ENCODE measurements at places on chromosomes 7 and 10.

DNA sequence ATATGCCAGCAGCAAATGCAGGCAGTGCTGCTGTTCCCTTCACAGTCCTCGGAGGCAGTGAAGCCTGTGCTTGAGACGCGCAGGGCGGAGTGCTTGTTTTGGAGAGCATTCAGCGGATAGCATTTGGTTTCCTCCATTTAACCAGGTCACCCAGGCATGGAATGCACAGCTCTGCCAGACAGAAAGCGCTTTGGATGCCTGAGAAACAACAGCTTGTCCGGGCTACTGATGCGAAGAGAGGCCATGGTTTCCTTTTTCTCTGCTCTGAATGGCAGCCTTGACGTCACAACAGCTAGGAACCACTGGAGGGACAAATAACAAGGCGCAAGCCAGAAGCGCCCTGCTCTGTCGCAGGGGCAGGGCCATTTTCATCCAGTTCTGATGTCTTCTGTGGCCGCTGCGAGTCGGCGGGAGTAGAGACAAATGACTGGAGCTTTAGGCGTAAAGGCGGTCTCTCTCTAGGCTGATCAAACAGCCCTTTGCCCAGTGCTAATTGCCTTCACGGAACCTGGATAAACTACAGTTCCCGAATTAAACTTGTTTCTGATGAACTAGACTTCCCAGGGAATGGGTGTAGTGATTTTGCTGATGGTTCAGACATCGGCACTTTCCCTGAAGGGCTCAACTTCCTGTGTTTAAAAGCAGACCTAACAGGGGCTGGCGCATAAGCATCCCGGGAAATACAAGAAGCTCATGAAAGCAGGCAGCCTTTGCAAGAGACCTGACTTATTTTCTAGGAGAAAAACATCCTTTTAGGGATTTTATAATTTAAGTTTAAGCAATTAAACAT is 187.6 kb upstream of the KLF14 start:
- H3K27ac ChIP-seq, result no peak overlapping the region
- no peak overlapping the region for H3K4me3 ChIP-seq
- H3K27me3 ChIP-seq, result peaks cover 25% of the 10 kb centered on the region
- no peak for DNase-seq

DNA sequence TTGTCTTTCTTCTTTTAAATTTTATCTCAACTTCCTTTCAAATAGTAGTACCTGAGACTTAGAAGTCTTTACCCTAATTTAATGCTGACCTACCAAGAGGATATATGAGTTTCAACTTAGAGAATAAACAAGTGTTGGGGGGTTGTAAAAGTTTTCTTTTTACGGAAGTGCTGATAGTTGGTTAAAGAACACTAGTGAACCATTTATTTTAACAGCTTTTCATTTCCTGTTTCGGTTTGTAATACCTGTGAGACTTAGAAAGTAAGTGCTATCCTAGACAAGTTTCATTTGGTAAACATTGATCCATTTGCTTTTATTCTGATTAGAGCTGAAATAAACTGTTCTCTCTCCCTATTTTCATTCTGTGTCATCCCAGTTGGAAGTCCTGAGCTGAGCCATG is 683.1 kb upstream of the SORCS1 start:
- H3K27ac ChIP-seq, result no peak overlapping the region
- H3K27me3 ChIP-seq, result no peaks in the 10 kb centered on the region
- DNase-seq, result no peak
- H3K36me3 ChIP-seq, result no peaks in the 10 kb centered on the region
- no peaks in the 10 kb centered on the region for H3K4me1 ChIP-seq

DNA sequence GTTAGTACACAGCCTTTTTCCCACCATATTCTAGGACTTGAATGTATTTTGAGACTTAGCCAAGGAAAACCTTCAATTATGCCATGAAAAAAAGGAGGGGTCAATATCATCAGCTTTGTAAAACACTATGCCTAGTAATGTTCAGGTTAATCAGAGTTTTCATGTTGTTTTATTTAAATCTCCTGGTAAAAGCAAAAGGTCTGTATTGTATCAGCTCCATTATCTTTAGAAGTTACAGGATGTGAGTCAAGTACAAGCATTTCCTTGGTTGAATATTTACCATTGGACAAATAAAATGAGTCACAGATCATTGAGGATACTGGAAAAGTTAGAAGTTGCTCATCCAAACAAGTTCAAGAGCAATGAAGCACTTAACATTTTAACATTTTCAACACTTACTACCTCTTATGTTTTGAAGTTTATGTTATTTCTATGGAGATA is 89.9 kb upstream of the CAPZA2 start:
- no peak for DNase-seq
- no peak overlapping the region for H3K4me3 ChIP-seq
- no peak overlapping the region for H3K27ac ChIP-seq
- H3K36me3 ChIP-seq, result no peaks in the 10 kb centered on the region
- no peaks in the 10 kb centered on the region for H3K4me1 ChIP-seq

GRCh38 chr7:46855851-46856250 is 726.1 kb downstream of the TNS3 start:
- no peaks in the 10 kb centered on the region for H3K36me3 ChIP-seq
- no peak overlapping the region for H3K4me3 ChIP-seq
- DNase-seq, result no peak
- H3K27me3 ChIP-seq, result peaks cover 3% of the 10 kb centered on the region
- H3K4me1 ChIP-seq, result no peaks in the 10 kb centered on the region

DNA sequence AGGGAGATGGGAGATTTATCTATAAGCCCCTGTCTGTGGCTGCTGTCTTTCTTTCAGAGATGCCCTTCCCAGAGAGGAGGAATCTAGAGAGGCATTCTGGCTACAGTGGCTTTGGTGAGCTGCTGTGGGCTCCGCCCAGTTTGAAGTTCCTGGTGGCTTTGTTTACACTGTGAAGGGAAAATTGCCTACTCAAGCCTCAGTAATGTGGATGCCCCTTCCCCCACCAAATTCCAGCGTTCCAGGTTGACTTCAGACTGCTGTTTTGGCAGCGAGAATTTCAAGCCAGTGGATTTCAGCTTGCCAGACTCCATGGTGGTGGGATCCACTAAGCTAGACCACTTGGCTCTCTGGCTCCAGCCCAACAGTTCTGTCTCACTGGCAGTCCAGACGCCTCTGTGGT is 951.6 kb downstream of the CCSER2 start:
- no peaks in the 10 kb centered on the region for H3K36me3 ChIP-seq
- DNase-seq, result no peak
- H3K4me3 ChIP-seq, result no peak overlapping the region
- H3K27me3 ChIP-seq, result no peaks in the 10 kb centered on the region
- H3K27ac ChIP-seq, result no peak overlapping the region

- no peaks in the 10 kb centered on the region for H3K27me3 ChIP-seq
- H3K4me1 ChIP-seq, result no peaks in the 10 kb centered on the region
- no peak overlapping the region for H3K27ac ChIP-seq
Observed at GRCh38 chr10:111107846-111108245, 31.0 kb downstream of the ADRA2A start.

- no peak overlapping the region for H3K4me3 ChIP-seq
- no peak overlapping the region for H3K27ac ChIP-seq
- peaks cover 4% of the 10 kb centered on the region for H3K36me3 ChIP-seq
- H3K27me3 ChIP-seq, result no peaks in the 10 kb centered on the region
Observed at GRCh38 chr10:122988501-122988900, 8.3 kb downstream of the PSTK start.

GRCh38 chr10:118542745-118543144 is 52.7 kb downstream of the PRLHR start:
- DNase-seq, result no peak
- no peaks in the 10 kb centered on the region for H3K4me1 ChIP-seq
- H3K27me3 ChIP-seq, result peaks cover 7% of the 10 kb centered on the region
- H3K27ac ChIP-seq, result no peak overlapping the region

- H3K4me1 ChIP-seq, result no peaks in the 10 kb centered on the region
- no peak overlapping the region for H3K27ac ChIP-seq
- no peaks in the 10 kb centered on the region for H3K36me3 ChIP-seq
- H3K4me3 ChIP-seq, result no peak overlapping the region
Observed at GRCh38 chr7:32273297-32273696, 203.1 kb upstream of the PDE1C start.

DNA sequence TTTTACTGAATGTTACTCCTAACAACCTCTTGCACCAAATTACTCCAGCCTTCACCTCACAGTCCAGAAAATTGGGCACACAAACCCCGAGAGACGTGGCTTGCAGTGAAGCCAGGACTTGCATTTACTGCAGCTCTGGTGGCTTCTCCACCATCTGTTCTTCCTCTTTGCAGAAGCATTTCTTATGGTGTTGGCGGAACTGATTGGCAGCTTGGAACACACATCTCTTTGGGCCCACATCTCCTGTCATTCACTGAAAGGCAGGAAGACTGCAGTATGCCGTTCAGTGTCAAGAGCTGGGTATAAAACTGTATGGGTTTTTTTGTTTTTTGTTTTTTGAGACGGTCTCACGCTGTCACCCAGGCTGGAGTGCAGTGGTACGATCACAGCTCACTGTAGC is 38.3 kb upstream of the PRKAR1B start:
- H3K36me3 ChIP-seq, result peaks cover 5% of the 10 kb centered on the region
- H3K27ac ChIP-seq, result no peak overlapping the region
- no peak overlapping the region for H3K4me3 ChIP-seq
- H3K4me1 ChIP-seq, result peaks cover 4% of the 10 kb centered on the region
- no peaks in the 10 kb centered on the region for H3K27me3 ChIP-seq
- DNase-seq, result no peak

- H3K27me3 ChIP-seq, result no peaks in the 10 kb centered on the region
- no peak for DNase-seq
- H3K4me3 ChIP-seq, result no peak overlapping the region
- no peaks in the 10 kb centered on the region for H3K36me3 ChIP-seq
- H3K27ac ChIP-seq, result no peak overlapping the region
- no peaks in the 10 kb centered on the region for H3K4me1 ChIP-seq
Observed at GRCh38 chr10:130762491-130762890, 549.0 kb downstream of the TCERG1L start.

DNA sequence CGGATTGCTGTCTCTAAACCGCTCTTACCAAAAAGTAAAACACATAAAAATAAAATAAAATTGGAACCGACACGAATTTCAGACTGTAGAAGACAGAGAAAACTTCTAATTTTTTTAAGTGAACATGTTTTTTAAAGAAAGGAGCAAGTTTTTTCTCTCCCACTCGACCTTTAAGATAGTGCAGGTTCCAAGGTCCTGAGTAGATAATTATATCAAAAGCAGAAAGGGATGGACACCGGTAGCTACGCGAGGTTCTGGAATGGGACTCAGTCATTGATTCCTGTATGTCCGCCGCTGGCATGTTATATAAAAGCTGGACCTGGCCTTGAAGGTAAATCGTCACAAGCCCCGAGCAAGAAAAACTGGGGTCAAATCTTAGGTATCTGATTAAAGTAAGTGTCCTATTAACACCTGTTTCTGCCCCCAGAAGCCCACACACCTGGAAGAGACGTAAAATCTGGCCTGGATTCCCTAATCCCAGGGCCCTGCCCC is 462 bp upstream of the CISD1 start:
- peak overlapping the region; percentile 97 for H3K27ac ChIP-seq
- H3K4me3 ChIP-seq, result peak overlapping the region; percentile 98
- peaks cover 21% of the 10 kb centered on the region for H3K27me3 ChIP-seq
- H3K4me1 ChIP-seq, result peaks cover 41% of the 10 kb centered on the region
- no peak for DNase-seq

- DNase-seq, result no peak
- peaks cover 4% of the 10 kb centered on the region for H3K27me3 ChIP-seq
- H3K36me3 ChIP-seq, result no peaks in the 10 kb centered on the region
- H3K27ac ChIP-seq, result no peak overlapping the region
- no peaks in the 10 kb centered on the region for H3K4me1 ChIP-seq
- H3K4me3 ChIP-seq, result no peak overlapping the region
Observed at GRCh38 chr10:114687459-114687858, 29.4 kb upstream of the ABLIM1 start.

DNA sequence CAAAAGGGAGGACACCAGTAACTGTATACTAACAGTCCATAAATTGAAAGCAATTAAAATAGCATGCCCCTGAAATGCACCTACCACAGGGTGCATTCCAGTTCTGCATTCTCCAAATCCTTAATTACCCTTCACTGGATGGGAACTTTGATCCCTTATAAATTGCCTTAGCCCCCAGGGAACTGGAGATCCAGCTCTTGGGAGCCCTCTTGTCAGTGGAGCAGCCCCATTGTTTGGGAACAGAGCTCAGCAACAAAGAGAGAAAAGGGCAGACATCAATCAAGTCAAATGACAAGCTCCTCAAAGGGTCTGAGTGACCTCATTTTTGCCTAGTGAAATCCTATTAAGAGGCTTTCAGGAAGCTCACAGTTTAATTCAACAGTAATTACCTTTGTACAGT is 472.6 kb downstream of the XPNPEP1 start:
- H3K27ac ChIP-seq, result no peak overlapping the region
- no peaks in the 10 kb centered on the region for H3K4me1 ChIP-seq
- no peak overlapping the region for H3K4me3 ChIP-seq
- DNase-seq, result no peak
- no peaks in the 10 kb centered on the region for H3K36me3 ChIP-seq

DNA sequence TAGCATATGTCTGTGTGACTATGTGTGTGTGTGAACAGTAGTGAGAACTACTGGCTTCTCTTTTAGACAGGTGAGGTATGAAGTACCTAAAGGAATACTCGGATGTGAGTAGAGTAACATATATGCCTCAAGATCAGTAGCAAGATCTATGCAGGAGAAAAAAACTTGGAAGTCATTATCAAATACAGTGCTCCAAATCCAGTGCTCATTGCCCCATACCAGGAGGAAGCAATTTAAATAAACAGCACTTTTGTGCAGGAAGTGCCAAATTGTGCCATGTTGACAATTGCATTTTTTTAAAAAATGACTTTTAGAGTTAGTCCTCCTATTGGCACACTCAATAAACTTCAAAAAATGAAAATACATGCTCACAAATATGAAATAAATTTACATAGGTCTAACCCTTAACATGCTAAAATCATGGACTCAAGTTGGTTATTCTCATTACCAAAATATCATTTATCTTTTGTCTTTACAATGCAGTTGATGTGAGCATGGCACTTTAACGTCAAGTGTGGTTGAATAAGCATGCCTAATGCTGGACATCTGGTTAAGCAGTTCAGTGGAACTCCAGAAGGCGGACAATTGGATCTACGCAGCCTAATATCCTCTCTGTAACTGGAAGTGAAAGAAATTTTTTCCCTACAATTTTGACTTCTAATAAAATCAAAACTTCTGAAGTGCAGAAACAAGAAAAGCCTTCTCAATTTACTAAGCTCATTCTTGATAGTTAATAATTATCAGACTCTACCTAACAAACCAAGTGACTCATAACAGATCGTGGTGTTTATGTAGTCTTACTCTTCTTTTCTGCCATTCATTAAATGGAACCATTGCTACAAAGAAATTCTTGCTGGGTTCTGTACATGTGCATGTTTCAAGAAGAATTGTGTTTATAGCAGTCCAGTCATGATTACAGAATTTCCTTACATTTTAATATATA is 195.2 kb downstream of the MDFIC start:
- no peaks in the 10 kb centered on the region for H3K4me1 ChIP-seq
- no peaks in the 10 kb centered on the region for H3K36me3 ChIP-seq
- H3K27ac ChIP-seq, result no peak overlapping the region
- H3K4me3 ChIP-seq, result no peak overlapping the region
- DNase-seq, result no peak
- no peaks in the 10 kb centered on the region for H3K27me3 ChIP-seq

GRCh38 chr7:42611289-42611928 is 300.5 kb downstream of the C7orf25 start:
- no peak overlapping the region for H3K4me3 ChIP-seq
- no peaks in the 10 kb centered on the region for H3K36me3 ChIP-seq
- H3K4me1 ChIP-seq, result peaks cover 1% of the 10 kb centered on the region
- no peak for DNase-seq
- no peak overlapping the region for H3K27ac ChIP-seq

- H3K27me3 ChIP-seq, result no peaks in the 10 kb centered on the region
- no peak overlapping the region for H3K27ac ChIP-seq
- no peaks in the 10 kb centered on the region for H3K36me3 ChIP-seq
- no peak for DNase-seq
- no peak overlapping the region for H3K4me3 ChIP-seq
- no peaks in the 10 kb centered on the region for H3K4me1 ChIP-seq
Observed at GRCh38 chr7:137396051-137396450, 52.5 kb upstream of the PTN start.
